ENCODE measurements at places on chromosomes 5 and 9.

- DNase-seq, result peak; percentile 35
These were observed 5.8 kb downstream of the TMEM268 start for GRCh38 chr9:114616684-114617520.

DNA sequence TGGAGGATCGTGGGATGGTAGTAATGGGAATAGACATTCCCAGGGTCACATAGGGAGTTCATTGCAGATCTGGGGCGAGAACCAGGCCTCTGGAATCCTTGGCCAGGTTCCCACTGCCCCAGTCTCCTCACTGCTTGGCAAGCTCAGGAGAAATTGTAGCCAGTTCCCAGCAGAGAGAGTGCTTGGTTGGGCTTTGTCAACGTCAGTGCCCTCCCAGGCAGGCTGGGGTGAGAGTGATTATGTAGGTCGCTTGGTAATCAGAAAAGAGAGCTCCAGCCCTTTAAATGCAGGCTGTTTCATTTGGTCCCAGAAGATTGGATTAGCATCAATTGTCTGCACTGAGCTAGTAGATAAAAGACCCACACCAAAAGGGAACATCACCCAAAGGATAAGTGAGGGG lies 51.8 kb upstream of the GALNT10 start:
- no peak for DNase-seq

DNA sequence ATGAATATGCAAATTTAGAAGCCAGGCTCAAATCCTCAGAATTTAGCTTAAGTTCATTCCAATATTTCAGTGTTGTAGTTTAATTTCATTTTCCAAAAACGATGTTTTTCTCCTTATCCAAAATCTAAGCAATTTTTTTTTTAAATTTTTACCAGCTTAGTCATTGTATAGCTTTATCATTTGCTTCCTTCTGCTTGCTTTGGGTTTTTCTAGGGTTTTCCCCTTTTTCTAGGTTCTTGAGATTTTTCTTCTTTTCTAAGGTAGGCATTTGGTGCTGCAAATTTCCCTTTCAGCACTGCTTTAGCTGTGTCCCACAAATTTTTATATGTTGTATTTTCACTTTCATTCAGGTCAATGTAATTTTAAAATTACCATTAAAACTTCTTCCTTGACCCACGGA lies 34.4 kb upstream of the CCDC112 start:
- no peak for DNase-seq

- DNase-seq, result no peak
These were observed 25.5 kb upstream of the SLC6A3 start for GRCh38 chr5:1470762-1471211.

- peak; percentile 58 for DNase-seq
These were observed 33.8 kb upstream of the ANXA2R start for GRCh38 chr5:43073597-43074546.

DNA sequence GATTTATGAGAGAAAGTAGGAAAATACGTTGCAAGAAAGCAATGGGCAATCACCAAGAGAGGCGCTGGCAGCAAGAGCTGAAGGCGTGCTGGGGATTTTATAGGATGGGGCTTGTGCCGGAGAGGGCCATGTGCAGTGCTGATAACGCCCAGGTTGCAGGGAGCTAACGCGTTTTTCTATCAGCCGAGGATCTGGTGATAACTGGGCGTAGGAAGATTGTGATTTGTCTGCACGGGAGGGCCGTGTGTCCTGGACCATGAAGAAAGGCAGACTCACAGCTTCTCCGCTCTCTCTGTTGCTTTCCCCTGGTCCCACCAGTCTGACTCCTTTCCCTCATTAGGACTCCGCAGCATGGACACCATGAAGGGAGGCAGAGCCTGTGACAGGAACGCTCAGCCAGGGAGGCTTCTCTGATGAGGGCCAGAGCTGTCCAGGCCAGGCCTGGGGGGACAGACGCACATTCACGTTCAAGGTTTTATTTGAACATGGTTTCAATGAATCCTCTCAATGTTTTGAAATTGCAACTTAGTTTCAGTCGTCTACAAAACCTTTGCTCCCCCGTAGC lies 11.9 kb upstream of the CACNA1B start:
- DNase-seq, result no peak

DNA sequence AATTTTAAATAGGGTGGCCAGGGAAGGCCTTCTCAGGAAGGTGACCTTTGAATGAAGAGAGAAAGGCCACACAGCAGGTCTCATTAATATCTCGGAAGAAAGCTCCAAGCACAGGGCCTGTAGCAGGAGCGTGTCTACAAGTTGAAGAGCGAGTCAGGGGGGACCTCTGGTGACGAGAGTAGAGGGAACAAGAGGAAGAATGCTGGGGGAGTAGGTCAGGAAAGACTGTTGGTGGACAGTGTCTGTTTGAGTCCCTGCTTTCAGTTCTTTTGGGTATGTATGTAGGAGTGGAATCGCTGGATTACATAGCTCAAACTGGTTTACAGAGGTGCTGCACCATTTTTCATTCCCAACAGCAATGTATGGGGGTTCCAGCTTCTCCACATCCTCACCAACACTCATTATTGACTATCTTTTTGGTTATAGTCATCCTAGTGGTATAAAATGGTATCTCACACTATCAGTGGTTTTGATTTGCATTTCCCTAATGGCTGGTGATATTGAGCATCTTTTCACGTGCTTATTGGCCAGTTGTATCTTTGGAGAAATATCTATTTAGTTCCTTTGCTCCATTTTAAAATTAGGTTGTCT lies 55.8 kb downstream of the NUP214 start:
- DNase-seq, result no peak

GRCh38 chr5:105230516-105231157 lies 1668.0 kb upstream of the NUDT12 start:
- DNase-seq, result no peak

DNA sequence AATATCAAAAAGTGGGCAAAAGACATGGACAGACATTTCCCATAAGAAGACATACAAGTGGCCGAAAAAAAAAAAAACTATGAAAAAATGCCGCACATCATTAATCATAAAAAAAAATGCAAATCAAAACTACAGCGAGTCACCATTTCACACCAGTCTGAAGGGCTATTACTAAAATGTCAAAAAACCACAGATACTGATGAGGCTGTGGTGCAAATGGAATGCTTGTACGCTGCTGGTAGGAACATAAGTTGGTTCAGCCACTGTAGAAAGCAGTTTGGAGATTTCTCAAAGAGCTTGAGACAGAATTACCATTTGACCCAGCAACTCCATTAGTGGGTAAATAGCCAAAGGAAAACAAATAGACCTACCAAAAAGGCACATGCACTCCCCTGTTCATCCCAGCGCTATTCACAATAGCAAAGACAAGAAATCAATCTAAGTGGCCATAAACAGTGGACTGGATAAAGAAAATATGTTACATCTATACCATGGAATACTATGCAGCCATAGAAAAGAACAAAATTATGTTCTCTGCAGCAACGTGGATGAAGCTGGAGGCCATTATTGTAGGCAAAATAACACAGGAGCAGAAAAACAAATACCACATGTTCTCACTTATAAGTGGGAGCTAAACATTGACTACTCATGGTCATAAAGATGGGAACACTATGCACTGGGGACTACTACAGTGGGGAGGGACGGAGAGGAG lies 110.6 kb upstream of the BOD1 start:
- no peak for DNase-seq

DNA sequence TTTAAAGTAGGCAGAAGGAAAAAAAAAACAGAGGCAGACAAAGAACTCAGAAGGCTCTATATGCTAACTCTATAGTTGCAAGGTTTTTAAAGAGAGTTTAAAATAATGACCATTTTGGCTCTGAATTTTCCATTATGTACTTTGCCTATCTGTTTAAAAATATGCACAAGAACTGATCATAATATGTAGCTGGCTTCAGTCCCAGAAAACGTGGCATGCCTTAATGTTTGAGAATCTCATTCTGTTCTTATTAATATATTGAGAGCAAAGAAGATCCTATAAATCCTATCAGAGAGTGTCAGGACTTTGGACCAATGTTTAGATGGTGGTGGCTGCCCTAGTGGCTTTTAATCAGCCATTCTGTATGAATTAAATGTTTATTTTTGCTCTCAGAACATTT lies 121.5 kb downstream of the JMY start:
- no peak for DNase-seq

DNA sequence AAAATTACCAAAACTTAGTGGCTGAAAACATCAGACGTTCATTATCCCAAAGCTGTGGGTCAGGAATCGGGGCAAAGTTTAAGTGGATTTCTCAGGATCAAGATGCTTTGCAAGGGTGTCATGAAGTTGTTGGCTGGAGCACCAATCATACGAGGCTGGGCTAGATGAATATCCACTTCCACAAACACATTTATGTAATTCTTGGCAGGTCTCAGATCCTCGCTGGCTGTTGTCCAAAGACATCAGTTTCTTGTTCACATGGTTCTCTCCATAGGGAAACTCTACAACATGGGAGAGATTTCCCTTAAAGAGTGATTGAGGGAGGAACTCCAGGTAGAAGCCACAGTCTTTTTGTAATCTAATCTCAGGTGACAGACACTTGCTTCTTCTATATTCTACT lies 20.2 kb upstream of the CCDC192 start:
- DNase-seq, result no peak

GRCh38 chr5:173328844-173329490 lies 753 bp upstream of the STC2 start:
- DNase-seq, result peak; percentile 37

GRCh38 chr9:110911659-110912418 lies 126.4 kb downstream of the LPAR1 start:
- no peak for DNase-seq
